ENCODE measurements at places on chromosomes 3 and 15.

GRCh38 chr3:77479021-77479420, 439.1 kb downstream of the ROBO2 start:
- DNase-seq: no peak

DNA sequence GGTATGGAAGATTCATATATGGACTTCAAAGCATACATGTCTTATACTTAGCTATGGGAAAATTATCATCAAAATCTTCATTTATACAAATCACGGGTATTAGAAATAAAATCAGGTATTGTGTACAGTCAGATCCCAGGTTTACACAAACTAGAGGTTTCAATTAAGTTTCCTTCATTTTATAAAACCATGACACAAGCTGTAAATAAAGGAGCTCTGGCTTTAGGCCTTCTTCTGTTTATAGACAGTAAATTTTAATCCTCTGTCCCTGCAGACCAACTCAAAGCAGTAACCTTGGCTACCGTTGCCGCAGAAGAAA, 68.8 kb upstream of the CHD2 start:
- no peak for DNase-seq

- DNase-seq: peak; percentile 35
Measured at GRCh38 chr15:52790169-52790708, at the start of gene ONECUT1. ONECUT1 (minus strand) TSS chr15:52790336; CDS start chr15:52789884, 452 bp downstream.

DNA sequence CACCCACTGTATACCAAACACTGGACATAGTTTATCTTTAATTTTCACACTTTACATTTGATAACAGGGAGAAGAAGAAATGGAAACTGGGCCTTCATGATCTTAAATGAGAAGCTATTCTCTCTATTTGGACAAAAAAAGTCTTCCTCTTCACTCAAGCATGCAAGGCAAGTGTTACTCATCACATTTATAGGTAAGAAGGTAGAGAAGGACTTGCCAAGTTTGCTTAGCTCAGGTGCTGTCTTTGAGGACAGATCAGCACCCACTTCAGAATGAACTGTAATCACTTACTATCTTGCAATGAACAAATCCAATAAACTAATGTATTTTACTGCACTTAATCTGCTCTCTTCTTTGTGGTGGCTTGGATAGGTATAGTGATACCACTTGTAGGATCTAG, 1.1 kb upstream of the MYH15 start:
- no peak for DNase-seq

DNA sequence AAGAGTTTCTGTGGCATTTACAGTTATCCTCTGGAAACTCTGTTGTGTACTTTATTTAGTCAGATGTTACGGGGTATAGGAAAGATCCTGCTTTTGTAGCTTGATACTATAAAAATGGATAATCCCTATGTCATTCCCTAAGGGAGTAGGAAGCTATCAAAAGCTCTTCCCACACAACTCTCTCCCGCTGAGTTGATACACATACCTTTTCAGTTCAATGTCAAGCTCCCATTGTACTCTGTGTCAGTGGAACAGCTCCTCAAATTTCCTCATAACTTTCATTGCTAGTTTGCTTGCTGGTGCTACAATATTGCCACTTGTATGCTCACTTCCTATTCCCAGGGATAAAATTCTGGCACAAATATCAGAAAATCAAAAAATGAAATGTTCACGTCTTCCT, 893.3 kb upstream of the GBE1 start:
- no peak for DNase-seq

DNA sequence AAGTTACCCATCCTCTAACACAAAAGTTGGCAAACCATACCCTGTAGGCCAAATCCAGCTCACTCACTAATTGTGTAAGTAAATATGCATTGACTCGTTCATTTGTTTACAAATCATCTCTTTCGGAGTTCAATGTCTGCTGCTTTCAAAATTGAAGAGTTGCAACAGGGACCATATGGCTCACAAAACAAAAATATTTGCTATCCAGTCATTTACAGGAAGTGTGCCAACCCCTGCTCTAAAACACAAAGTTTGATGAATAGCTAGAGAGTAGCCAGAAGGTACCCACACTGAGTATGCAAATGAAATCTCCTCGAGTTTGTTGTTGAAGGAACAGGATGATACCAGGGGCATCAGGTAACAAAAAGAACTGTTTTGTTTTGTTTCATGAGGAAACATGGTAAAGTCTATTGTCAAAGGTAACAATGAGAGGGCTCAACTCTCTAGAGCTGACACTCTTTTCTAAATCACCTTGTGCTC, 236.2 kb upstream of the THBS1 start:
- DNase-seq: no peak

DNA sequence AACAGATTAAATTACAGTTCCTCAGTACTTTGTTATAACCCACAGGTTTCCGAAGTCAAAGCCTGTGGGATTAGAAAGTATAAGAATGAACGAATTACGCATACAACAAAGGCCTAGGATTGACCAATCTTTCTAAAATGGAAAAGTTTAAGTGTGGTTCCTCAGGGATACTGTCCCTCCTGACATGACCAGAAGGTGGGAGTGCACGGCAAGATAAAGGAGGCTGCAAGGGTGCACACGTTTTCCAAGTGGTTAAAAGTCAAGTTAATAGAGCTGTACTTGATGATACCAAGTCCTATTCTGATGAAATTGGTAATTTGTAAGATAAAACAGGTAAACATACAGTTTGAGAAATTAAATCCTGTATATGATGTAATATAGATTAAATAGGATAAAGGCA, 96.2 kb downstream of the ALDH1A2 start:
- DNase-seq: no peak

DNA sequence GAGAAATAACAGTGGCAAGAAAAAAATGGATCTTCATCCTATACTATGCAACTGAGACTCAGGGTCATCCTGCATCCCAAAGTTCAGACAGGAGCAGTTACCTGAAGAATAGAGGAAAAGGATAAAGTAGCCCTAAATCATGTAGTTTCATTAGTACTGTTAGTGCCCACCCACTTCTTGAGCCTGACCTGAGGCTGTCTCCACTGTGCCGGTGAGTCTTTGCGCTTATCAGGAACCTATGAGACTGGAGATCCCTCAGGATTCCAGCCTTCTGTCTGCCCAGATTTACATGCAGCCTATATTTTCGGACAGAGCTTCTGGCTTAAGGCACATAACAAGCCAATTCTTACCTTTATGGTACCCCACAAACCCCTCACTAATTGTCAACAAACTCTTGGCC, 791.6 kb downstream of the ROBO1 start:
- no peak for DNase-seq

DNA sequence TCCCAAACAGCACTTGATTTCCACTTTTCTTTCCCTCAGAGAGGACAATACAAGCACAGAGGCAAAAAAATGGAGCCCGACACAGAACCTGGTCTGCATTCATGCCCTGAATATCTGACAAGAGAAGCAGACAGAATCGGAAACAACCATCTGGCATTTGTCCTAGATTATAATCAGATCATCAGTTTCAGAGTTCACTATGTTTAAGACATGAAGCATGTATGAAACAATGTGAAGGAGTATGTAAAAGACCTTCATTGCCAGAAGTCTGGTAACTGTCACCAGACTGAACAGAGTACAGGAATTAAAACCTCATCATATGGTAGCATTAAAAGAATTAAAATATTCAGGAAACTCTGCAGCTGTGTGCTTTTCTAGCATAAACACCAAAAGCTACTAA, 65.0 kb downstream of the SETD2 start:
- DNase-seq: no peak

DNA sequence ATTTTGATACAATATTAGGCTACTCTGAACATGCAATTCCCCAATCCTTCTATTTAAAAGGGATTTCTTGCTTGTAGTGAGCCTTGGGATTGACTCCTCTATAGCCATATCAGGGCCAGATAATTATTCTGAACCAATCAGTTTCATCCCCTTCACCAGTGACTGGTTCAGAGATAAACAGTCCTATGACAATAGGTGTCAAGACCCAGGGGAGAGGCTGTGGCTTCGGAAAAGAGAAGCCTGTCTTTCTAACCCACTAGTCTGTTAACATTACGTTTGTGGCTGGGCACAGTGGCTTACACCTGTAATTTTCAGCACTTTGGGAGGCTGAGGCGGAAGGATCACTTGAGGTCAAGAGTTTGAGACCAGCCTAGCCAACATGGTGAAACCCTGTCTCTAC, 6.2 kb upstream of the ISLR2 start:
- no peak for DNase-seq

- DNase-seq: peak; percentile 26
Measured at GRCh38 chr3:171748064-171748924, 62.0 kb downstream of the PLD1 start.

GRCh38 chr15:59814409-59814808, 125.3 kb upstream of the BNIP2 start:
- no peak for DNase-seq

GRCh38 chr3:159947220-159947619, 41.4 kb upstream of the IL12A start:
- DNase-seq: no peak

DNA sequence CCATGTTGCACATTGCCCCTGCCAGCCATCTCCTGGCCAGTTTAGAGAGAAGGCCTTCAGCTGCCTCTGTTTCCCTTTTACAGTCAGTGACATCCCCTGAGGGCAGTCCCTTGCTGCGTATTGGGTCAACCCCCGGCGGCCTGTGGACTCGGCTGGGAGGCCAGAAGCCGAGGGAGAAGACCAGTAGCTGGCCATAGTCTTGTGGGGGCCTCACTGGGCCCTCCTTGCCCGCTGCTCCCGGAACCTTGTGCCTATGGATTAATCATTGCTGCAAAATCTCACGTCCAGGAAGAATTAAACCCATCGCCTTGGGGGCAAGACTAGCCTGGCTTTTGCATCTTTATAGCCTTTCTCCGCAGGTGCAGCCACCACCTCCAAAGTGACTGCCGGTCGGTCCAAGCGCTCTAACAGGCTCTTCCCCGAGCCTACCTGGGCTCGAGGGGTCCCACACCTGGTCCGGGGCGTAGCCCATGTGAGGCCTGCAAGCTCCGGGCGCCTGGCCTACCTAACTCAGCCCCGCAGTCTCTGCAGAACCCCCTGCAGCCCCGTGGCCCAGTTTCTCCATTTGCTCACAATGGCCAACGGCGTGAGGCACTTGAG, 870 bp upstream of the CHAC1 start:
- DNase-seq: no peak

DNA sequence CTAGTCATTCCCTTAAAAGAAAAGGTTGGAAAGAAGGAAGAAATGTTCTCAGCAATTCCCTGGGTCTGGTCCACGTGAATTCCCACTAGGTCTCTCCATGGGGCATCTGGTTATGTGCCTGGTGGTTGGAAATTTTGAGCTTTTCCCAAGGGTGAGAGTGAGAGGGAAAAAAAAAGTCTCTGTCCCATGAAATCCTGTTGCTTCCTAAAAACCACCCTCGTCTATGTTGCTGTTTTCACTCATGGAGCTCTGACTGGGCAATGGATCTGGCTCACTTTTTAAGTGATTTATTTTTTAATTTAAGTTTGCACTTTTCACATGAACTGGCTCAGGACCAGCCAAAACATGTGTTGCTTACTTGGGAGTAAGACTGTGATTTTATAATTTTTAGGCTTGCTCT, 190.1 kb downstream of the CHST2 start:
- DNase-seq: no peak

DNA sequence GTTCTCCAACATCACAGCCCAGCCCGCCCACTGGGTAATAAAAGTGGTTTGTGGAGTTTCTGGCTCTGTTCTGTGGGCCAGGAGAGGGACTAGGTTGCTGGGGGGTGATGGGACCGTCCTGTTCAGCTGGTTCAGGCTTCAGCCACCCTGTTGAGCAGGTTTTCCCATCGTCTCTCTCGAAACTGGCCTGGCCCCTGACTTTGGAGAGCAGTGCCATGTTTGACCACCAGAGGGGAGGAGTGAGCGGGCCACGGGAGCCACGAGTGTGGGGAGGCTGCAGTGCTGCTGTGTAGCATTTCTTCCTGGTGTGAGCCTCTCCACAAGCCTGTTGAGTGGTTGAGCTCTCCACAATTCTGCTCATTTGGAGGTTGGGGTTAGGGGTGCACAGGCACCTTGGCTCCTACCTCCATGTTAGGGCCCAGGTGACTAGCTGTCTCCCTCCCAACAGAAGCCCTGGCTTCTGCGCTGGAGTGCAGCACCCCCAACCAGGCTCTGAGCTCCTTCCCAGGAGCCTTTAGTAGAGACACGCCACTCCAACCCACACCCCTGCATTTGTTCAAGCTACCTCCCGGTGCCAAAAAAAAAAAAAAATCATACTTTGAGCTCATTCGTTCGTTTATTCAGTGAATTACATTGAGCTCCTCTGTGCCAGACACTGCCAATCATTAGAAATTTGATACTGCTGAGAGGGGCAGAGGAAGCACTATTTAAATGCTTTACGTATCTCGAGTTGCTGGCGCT, 13.9 kb downstream of the SPINT1 start:
- DNase-seq: no peak

DNA sequence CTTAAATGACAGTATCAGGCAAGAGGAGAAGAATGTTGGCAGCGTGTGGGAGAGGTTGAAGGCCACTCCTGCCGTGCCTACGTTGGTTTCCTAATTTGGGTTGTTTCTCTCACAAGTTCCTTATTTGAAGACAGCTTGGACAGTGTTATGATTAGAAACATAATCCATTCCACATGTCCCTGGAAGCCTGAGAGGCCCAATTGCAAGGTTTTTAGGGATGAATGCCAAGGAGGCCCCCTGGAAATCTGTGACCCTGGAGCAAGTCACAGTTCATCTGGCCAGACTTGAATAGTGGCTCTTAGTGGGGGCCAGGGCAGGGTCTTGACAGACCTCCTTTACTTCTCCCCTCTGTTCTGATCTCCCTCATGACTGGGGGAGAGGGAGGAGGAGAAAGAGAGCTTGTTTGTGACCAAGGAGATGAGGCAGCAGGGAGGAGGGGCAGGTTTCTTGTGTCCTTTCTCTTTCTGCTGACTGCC, 584.4 kb upstream of the TBL1XR1 start:
- peak; percentile 56 for DNase-seq

Data from HL-60 (cell line).